ENCODE measurements at places on chromosomes 7 and 10.

DNA sequence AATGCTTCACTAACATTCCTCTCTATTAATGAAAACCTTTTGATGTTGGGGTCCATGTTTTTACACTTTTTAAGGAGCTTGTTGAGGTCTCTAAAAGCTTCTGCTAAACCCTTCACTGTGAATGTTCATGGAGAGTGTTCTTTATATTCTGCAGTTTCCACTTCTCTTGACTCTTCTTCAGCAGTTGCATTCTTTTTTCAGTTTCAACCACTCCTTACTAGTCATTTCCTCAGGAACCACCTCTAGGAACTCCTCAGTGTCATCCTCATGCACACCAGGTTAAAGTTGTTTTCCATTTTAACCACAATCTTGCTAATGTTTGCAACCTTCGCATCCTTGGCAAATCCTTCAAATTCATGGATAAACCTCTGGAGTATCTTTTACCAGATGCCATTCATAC is 821.6 kb downstream of the ANKRD7 start:
- no peak for DNase-seq

DNA sequence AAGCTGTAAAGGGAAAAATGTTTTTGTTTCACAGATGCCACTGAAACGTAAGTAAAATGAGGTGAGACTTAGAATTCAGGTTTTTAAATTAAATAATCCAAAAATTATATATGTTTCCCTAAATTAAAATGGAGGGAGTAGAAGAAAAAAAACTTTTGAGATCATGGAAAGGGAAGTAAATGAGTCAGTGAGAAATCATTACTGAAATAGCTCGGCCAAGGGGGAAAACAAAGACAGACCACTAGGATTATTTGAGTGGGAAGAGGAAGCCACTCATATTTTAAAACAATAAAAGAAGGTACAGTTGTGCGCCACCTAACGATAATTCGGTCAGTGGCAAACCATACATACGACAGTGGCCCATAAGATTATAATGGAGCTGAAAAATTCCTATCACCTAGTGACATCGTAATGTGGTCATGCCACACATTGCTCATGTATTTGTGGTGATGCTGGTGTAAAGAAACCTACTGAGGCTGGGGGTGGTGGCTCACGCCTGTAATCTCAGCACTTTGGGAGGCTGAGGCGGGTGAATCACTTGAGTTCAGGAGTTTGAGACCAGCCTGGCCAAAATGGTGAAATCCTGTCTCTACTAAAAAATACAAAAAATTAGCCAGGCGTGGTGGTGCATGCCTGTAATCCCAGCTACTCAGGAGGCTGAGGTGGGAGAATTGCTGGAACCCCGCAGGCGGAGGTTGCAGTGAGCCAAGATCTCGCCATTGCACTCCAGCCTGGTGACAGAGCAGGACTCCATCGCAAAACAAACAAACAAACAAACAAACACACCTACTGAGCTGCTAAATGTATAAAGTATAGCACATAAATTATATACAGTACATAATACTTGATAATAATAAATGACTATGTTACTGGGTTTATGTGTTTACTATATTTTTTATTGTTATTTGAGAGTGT is 64.7 kb downstream of the MKX start:
- DNase-seq, result no peak

GRCh38 chr7:30984359-30985107 is 20.8 kb downstream of the GHRHR start:
- DNase-seq, result no peak

GRCh38 chr10:42615419-42615818 is 23.0 kb downstream of the ZNF33B start:
- DNase-seq, result no peak

GRCh38 chr10:101216207-101217043 is 12.8 kb downstream of the LBX1 start:
- no peak for DNase-seq

GRCh38 chr7:23196306-23196705 is 14.5 kb downstream of the NUP42 start:
- DNase-seq, result no peak

DNA sequence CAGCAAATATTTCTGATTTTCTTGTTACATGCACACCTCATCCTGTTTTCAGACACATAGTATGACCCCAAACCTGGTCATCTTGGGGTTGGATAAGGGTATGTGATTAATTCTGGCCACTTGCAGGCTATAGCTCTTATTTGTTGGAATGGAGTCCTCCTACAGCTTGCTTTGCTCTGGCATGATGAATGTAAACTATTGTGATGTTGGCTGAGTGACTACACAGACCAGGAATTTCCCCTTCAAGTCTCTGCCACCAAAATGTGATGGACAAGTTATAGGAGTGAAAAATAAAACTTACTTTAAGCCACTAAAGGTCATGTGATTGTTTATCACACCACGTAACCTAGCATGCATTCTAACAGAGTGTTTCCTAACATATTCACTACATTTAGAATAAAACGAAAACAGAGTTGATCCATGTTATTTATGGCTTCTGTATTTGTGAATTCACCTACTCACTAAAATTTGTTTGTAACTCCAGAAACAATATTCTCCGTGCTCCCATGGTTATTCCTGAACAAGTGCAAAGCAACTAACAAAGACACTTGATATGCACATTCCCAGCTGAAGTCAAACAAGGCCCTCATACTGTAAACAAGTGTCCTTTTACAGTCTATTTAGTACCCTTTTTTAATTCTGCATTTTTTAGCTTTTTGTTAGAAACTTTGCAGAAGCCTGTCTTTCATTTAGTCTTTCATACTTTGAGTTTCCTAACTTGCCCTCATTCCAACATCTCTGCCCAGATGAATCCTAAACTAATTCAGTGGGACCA is 599.2 kb upstream of the PCDH15 start:
- no peak for DNase-seq

DNA sequence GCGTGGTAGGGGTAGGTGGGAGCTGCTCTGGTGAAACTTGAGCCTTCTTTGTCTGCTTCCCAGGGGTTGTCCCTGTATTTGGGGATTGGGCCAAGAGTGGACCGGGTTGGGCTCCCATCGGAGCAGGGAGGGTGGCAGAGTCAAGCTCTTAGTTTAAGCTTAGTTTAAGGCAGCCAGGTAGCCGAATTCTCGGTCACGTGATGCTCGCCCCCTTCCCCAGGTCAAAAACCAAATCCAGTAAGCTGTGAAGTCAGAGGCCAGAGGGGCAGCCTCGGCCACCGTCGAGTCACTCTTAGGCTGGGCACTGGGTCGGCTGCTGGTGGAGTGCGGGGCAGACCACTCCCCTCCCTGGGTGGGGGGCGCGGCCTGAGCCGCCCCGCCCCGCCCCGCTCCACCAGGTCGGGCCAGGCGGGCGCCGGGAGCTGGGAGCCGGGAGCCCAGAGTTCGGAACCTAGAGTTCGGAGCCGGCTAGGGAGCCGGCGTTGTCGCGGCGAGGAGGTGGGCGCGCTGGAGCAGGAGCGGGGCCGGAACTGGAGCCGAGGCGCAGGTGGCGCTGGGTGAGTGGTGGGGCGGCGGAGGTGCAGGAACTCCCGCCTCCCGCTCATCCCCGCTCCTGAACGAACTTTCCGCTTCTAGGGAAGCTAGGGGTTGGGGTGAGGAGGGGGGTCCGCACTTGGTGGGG is 2.8 kb upstream of the LZTS2 start:
- peak; percentile 77 for DNase-seq

DNA sequence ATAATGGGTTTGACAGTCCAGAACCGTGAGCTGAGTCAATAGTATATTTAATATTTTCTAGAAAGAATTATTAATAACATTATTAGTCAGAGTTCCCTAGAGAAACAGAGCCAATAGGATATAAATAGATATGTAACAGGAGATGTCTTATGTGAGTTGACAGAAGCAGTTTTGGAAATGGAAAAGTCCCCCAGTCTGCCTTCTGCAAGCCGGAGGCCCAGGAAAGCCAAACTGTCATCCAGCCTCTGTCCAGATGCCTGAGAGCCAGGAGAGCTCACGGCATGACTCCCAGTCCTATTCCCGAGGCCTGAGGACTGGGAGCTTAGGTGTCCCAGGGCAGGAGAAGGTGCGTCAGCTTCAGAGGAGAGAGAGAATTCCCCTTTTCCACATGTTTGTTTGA is 286.4 kb upstream of the ADARB2 start:
- no peak for DNase-seq

GRCh38 chr7:34807548-34808340 is 149.7 kb downstream of the NPSR1 start:
- no peak for DNase-seq

DNA sequence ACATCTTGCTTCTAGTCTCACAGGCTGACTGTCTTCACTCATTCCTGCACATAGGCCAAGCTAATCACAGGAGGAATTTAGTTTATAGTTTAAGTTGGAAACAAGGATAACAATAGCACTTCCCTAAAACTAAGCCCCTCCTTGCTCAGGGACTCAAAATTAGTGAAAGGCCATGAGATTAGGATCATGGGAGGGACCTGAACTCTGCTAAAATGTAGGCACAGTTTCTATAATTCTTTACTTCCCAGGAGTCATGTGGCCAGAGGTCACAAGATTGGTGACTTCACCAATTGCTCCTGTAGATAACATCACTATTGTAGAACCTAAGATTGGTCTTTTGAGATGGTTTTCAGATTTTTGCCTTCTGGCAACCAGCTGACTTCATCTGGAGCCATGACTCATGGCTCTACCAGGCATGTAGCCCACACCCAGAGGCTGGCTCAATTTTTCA is 14.8 kb upstream of the UPP1 start:
- DNase-seq, result no peak

All from small intestine (tissue), 16 donors.